ENCODE measurements at places on chromosomes 1 and 21.

DNA sequence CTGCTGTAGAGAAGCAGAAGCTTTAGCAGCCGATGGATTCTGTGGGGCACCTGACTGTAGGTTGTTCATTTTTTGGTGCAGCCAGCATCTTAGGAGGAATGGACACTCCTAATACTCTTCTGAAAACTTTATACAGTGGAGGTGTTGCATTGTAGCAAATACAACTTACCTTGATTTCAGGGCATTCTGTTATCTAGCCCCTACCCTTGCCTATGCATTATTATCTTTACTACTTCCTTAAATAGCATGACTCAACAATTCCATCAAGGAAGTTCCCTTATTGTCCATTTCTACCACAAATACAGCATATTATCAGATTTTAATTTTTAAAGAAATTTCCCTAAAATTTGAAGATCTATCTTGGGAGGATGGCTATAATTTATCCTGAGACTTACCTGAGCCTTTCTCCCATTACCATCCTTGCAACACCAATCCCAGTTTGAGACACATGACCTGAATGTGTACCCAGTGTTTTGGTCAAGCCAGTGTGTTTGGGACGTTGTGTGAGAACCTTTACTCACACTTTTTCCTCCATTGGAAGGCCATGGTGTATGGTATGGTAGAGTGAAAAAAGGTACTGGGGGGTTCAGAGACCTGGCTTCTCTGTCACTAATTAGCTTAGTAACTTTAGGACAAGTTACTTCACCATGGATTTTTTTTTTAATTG lies 9.2 kb downstream of the POU2F1 start:
- DNase-seq: no peak

- DNase-seq: no peak
Observed at GRCh38 chr21:24112020-24112419, 1495.3 kb downstream of the MRPL39 start.

- no peak for DNase-seq
Observed at GRCh38 chr1:93433407-93433961, 14.4 kb upstream of the FNBP1L start.

DNA sequence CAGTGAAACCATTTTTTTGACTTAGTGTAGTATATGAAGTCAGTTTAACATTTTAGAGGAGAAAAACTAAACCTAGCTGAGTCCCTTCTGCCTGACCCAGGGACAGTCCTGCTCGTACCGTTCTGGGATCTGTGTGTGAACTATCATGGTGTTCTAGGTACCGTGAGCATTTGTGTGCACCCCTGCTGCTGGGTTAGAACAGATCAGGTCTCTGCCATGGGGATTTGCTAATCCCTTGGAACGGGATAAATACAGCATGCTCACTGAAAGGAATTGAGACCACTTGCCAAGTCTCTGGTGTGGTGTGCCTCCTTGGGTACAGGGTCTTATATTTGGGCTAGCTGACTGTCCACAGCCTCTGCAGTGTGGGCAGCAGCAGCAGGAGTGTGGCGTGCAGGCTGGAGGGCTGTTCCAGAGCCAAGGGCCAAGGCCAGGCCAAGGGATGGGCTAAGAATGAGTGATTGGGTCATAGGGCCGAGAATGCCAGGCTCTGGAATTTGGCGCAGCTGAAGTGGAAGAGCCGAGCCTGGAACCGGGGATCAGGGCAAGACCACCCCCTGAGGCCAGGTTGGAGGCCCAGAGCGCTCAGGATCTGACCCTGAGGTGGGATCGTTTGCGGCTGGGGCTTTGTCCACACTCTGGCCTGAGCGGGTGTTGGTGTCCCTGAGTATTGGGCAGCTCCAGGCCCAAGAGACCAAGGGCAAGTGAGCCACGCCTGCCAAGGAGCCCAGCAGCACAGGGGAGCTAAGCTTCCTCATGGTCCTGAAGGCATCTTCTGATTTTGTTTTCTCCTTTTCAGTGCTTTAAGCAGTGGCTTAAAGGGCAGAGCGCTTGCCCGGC lies 66.3 kb downstream of the VPS26C start:
- no peak for DNase-seq

- peak; percentile 49 for DNase-seq
Observed at GRCh38 chr1:228464487-228464983, 22.6 kb upstream of the RNF187 start.

DNA sequence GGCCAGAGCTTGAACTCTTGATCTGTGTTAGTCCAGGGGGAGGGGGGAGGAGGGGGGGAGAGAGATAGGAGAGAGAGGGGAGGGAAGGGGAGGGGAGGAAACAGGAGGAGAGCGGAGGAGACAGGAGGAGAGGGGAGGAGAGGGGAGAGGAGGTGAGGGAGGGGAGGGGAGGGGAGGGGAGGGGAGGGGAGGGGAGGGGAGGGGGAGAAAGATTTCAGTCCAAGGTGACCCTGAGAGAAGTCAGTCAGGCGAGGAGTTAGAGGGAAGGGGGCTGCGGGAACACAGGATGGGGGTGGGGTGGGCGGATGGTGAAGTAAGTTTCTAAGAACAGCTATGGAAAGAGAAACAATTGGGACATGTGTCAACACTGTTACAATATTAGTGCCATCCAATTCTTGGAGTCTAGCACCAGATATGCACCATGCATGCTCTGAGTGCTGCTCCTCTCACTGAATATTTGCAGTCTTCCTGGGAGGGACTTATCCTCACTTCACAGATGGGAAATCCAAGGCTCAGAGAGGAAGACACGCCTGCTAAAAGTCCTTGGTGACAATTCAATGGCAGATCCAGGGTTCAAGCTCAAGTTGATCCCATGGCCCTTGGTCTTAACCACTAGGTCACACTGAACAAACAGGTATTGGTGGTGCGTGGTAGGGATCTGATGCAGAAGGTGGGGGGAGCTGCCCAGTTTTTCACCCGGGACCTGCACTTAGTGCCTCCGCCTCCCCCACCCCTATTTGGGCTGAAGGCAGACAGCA lies 42.5 kb upstream of the ECE1 start:
- DNase-seq: no peak

GRCh38 chr1:8969937-8970336 lies 24.3 kb downstream of the CA6 start:
- no peak for DNase-seq

- no peak for DNase-seq
Observed at GRCh38 chr1:39205781-39206464, 1.4 kb downstream of the MACF1 start.

- DNase-seq: no peak
Observed at GRCh38 chr1:64956010-64956640, 10.2 kb downstream of the JAK1 start.

DNA sequence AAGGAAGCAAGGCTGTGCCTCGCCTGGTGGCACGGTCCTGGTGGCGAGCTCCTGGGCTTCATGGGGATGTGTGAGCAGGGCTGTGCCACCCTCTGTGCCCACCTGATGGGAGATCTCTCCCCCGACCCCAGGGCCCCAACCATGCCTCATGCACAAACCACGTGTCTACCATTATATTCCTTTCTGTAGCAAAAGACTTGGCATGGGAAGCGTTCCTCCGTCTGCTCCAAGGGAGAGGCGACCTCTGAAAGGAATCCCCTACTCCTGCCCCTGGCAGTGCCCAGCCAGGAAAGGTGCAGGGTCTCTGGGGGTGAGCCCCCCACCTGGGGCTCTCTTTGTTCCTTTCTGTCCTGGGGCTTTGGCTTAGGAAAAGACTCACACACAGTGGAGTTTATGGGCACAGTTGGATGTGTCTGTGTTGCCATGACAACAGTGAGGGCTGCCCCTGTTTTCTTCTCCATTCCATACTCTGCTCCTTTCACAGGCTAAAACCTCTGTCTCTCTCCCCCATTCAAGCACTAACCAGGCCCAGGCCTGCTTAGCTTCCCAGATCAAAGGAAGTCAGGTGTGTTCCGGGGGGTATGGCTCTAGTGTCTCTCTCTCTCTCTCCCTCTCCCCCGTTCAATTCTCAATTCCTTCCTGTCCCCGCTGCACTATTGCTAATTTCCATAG lies 21.4 kb upstream of the LRRN2 start:
- DNase-seq: no peak

- no peak for DNase-seq
Observed at GRCh38 chr1:108556499-108556898, 3.4 kb upstream of the EEIG2 start.

DNA sequence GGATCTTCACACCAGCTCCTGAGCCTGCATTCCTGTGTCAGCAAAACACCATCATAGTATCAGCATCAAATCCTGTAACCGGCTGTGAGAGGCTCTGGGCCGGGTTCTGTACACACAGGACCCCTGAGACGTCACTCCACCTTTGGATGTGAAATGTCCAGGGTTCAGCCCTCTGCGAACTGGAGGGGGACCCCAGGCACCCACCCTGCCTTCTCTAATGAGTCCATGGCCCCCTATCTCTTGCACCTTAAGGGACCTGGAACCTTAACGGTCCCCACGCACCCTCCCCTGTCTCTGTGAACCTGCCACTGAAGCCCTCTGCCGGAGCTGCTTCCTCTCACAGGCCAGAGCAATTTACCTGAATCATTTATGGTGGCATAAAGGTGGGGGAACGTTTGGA lies 257.8 kb downstream of the NPHP4 start:
- DNase-seq: no peak

Data from NCI-H524 treated with DMSO at 0.1 percent for 48 hours (cell line).